MG63 (cell line): ENCODE measurements at places on chromosomes 1 and 21.

GRCh38 chr1:33332881-33333280 is 12.0 kb upstream of the A3GALT2 start:
- no peak for DNase-seq

GRCh38 chr1:103525114-103525606 is 339 bp upstream of the RNPC3 start:
- peak; percentile 55 for DNase-seq

DNA sequence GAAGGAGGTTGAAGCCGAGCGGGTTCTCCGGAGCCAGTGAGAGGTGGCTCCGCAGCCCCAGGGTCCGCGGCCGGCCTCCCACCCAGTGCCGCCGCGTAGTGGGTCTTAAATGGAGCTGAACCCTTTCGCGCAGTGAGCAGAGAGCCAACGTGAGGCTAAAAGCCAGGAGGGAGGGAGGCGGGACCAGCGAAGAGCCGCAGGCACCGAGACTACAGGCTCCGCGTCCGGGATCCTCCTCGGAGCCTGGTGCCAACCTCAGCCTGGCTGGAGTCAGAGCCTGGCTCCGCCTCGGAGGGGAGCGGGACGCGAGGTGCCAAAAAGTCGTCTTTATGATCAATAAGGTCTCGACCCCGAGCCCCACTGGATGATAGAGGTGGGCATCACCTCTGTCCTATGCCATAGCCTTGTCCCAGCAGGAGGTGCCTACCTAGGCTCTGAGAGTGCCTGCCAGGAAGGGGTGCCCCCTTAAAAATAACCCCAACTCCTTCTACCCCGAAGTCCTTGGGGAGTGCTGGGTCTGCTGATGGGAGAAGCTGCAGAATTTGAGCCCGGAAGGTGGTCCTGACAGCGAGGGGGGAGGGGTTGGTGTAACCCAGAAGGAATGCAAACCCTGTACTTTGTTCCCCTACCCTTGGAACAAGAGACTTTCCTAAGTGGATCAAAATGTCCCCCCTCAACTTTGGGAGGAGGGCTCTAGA is 1.6 kb downstream of the IGSF21 start:
- peak; percentile 34 for DNase-seq

GRCh38 chr21:25571726-25572121 is 35.6 kb downstream of the MRPL39 start:
- DNase-seq = no peak

- DNase-seq = no peak
Measured at GRCh38 chr21:34520764-34521508, 8.9 kb upstream of the KCNE1 start.

- DNase-seq = peak; percentile 91
Measured at GRCh38 chr1:155255243-155256007, at the start of gene ENTREP3. TSS of gene ENTREP3 (minus strand) at chr1:155255483. CDS start at chr1:155254877, 606 bp downstream.

GRCh38 chr1:98437540-98437939 is 224.0 kb upstream of the SNX7 start:
- no peak for DNase-seq

GRCh38 chr21:34186109-34186719 is 112.8 kb downstream of the MRPS6 start:
- DNase-seq = no peak

DNA sequence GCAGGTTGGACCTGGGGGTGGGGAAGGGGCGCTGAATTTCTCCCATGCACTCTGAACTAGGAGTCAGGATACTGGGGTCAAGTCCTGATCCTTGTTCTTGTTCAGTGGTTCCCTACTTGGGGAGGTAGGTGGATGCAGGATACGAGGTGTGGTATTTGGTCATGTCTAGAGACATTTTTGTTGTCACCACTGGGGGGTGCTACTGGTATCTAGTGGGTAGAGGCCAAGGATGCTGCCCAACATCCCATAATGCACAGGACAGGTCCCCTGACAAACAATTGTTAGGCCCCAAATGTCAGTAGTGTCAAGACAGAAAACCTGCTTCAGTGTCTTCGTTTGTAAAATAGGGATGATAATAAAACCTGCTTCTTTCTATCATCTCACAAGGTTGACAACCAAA is 259.0 kb upstream of the FOXD3 start:
- no peak for DNase-seq

- DNase-seq = no peak
Measured at GRCh38 chr1:226640321-226641136, 92.0 kb downstream of the STUM start.

DNA sequence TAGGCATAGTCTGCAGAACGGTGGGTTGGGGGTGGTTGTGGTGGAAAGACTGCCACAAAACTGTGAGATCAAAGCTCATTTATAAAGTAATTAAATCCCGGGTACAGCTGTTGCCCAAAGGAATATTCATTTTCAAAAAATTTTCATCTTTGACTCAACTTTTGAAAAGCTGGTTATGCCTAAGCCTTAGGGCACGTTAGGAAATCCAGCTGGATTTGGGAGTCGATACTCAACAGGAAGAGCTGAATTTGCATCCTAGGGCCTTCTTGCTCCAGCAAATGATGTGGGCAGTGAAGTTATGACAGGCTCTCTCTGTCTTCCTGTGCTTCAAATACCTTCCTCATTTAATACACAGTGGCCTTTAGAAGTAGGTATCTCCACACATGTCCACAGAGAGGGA is 31.7 kb downstream of the ZP4 start:
- no peak for DNase-seq

- DNase-seq = no peak
Measured at GRCh38 chr1:204196068-204196795, at the start of gene KISS1. TSS of gene KISS1 (minus strand) at chr1:204196491. CDS start at chr1:204192876, 3,615 bp downstream.

DNA sequence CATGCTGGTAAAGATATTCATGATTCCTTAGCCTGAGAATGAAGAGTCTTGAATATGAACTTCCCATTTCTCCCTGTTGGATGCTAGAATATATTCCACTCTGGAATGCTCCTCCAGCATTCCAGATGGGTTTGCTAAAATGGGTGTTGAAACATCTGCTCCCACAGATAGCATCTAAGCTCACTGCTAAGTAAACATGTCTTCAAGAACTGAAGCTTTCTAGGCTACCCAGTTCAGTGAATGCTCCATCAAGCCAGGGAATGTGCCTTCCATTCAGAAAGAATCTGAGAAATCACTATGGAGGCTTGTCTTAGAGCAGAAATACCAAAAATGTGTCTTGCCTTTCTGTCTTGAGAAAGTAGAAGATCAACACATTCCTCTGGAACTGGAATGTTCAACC is 81.1 kb downstream of the TNFSF18 start:
- no peak for DNase-seq

- peak; percentile 2 for DNase-seq
Measured at GRCh38 chr1:199122532-199123311, 483.9 kb downstream of the PTPRC start.

- DNase-seq = no peak
Measured at GRCh38 chr1:224736619-224737352, 120.7 kb downstream of the CNIH3 start.

- peak; percentile 10 for DNase-seq
Measured at GRCh38 chr1:178451529-178451928, 45.2 kb downstream of the CLEC20A start.

- no peak for DNase-seq
Measured at GRCh38 chr1:82801176-82801575, 1000.4 kb downstream of the ADGRL2 start.

GRCh38 chr1:66852870-66853269 is 51.8 kb upstream of the INSL5 start:
- no peak for DNase-seq
